ENCODE measurements at places on chromosomes 12 and 14.

DNA sequence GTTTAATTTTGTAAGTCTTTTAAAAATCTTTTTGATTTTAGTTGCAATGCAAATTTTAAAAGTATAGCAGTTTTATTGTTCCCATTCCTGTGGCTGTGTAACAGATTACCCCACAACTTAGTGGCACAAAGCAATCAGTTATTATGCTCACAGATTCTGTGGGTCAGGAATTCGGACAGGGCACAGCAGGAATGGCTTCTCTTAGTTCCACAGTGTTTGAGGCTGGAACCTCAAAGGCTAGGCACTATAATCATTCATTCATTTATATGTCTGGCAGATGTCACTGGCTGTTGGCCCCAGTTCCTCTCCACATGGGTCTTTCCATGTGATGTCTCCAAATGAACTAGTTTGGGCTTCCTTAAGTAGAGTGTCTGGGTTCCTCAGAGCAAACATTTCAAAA lies 193.3 kb downstream of the RAD51B start:
- DNase-seq, result no peak

- DNase-seq, result peak; percentile 95
Observed at GRCh38 chr12:109020796-109021380, at the start of gene SVOP. Gene SVOP, minus strand, starts transcription at chr12:109021068. Its CDS starts 200 bp downstream, at chr12:109020868.

- DNase-seq, result no peak
Observed at GRCh38 chr14:35242599-35243311, 49.4 kb upstream of the PSMA6 start.

GRCh38 chr12:18224745-18225144 lies 36.6 kb upstream of the PIK3C2G start:
- no peak for DNase-seq

DNA sequence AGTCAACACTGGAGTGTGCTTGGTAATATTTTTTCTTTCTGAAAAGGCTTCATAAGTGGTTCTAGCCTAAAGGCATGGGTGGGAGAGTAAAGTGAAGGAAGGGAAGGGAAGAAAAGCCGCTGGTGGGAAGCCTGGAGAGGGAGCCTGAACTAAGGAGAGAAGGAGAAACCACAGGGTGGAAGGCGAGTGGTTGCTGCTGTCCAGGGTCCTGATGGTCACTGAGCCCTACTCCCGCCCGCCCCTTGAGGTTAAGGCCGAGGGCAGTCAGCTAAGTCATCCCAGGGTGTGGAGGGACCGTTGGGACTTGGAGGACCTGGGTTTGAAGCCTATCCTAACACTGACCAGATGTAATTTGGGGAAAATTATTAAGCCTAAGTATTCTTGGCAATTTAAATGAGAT lies 189.1 kb downstream of the PIWIL1 start:
- peak; percentile 57 for DNase-seq

- no peak for DNase-seq
Observed at GRCh38 chr14:44388306-44388705, 118.8 kb downstream of the FSCB start.

DNA sequence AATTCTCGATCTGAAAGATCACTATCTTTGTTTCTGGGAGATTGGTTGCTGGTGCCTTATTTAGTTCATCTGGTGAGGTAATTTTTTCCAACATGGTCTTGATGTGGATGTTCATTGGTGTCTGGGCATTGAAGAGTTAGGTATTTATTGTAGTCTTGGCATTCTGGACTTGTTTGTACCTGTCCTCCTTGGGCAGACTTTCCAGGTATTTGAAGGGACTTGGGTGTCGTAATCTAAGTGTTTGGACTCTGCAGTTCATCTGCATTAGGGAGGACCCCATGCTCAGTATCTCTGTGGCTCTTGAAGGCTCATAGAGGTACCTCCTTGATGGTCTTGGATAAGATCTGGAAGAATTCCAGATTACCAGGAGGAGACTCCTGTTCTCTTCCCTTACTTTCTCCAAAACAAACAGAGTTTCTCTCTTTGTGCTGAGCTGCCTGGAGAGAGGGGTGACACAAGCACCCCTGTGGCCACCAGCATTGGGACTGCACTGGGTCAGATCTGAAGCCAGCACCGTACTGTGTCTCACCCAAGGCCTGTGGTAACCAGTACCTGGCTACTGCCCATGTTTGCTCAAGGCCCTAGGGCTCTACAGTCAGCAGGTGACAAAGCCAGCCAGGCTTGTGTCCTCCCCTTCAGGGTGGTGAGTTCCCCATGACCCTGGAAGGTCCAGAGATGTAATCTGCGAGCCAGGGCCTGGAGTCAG lies 5.3 kb downstream of the A2ML1 start:
- DNase-seq, result no peak

DNA sequence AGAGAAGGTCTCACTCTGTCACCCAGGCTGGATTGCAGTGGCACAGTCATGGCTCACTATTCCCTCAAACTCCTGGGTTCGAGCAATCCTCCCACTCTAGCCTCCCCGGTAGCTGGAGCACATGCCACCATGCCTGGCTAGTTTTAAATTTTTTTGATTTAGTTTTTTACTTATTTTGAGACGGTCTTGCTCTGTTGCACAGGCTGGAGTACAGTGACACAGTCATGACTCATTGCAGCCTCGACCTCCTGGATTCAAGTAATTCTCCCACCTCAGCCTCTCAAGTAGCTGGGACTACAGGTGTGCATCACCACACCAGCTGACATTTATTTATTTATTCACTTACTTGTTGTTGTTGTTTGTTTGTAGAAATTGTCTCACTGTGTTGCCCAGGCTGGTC lies 22.2 kb upstream of the DIP2B start:
- DNase-seq, result no peak

GRCh38 chr14:97802430-97803373 lies 1005.5 kb downstream of the VRK1 start:
- no peak for DNase-seq

DNA sequence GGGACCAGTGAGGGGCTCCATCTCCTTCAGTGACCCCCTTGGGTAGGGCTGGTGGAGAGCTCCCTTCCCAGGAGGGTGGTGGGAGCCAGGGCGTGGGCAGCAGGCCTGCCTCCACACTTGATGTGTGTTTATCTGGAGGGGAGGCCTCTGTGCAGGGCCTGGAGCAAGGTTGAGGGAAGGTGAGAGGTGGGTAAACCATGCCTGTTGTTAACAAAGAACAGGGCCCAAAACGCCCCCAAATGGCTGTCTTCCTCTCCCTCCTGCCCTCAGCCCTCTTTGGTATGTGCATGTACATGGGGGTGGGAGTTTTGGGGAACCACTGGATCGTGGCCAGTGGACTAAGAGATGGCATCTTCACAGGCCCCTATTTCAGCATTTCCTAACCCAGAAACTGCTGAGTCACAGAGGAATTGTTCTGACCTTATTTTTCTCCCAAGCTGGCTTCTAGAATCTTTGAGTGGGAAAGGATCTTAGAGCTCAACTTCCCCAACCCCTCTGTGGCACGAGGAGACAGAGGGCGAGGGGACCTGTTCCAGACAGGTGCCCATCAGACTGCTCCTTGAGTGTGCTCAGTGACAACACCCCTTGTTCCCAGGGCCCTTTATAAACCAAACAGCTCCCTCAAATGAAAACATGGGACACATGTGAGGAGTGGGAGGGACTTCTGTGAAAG lies 3.6 kb downstream of the SLC48A1 start:
- DNase-seq, result no peak

DNA sequence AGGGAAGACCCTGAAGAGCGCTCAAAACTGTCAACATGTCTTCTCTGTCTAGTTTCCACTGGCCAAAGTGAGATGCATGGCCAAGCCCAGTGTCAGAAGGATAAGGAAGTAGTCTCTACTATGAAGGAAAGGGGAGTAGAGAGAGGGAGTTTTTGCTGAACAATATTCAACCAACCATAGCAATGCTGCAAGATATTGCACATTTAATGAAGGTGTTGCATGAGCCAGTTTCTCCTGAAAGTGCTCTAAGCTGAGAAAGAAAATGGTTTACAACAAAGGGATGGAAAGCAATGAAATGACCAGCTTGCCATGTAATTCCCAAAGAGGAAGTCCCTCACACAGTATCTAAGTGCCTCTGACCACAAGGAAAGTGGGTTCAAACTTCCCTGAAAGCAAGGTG lies 40.0 kb upstream of the NID2 start:
- DNase-seq, result no peak

- DNase-seq, result no peak
Observed at GRCh38 chr12:15861404-15861803, 20.8 kb upstream of the STRAP start.

GRCh38 chr14:90355540-90356518 lies 24.1 kb upstream of the NRDE2 start:
- DNase-seq, result no peak

DNA sequence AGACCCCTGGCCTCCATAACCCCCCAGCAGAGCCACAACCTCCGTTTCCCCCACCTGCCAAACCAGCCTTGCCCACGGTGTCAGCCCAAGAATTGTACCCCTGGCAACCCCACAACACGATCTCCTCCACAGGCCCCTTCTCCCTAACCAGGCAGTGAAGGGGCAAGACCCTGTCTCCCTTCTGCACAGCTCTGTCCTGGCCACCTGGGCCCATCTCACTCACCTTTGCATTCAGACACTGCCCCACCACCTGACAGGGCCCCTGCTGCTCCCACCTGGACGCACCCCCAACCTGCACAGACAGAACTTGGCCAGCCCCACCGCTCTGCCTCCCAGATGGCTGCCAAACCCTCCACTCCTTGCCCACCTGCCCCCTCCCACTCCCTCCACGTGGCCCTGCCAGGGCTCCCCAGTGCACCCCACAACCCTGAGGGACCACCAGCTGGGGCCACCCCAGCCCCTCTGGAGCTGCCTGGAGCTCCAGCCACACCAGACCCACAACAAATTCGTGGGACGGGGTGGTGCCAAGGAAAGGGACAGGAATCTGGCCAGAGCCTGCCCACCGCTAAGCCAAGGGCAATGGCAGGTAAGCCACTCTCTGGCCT lies 11.8 kb downstream of the AHNAK2 start:
- DNase-seq, result no peak

DNA sequence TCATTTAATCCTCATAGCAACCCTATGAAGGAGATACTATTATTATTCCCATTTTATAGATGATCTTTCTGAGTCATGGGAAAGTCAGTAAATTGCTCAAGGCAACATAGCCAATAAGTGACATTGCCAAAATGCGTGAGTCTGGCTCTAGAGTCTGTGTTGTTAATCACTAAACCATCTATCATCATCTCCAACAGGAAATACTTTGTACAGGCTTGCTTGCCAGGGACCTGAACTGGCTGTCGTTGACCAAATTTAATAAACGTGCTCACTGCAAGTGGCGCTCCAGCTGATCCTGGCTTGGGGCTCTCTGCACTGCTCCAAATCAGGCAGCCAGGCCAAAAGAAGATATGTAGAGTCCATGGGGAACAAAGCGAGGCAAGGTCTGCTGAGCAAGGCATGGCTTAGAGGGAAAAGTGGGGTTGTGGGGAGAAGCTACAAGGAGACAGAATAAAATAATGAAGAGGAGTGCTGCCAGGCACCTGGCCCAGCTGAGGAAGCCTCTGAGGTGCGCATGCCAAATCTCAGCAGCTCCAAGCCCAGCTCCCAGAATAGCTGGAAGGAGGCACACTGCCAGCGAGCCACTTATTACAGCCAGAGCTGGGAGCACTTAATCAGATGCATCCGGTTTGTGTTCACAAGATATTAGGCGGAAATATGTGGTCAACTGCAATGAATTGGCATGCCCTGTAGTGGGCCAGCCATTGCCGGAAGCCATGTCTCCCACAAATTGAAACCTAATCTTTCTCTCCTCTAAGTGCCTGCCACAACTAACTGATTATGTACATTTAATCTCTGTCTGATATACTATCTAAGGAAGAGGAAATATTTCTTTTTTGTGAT lies 43.3 kb upstream of the PTPRO start:
- no peak for DNase-seq

- DNase-seq, result no peak
Observed at GRCh38 chr12:70535896-70536374, 101.3 kb downstream of the PTPRB start.

- DNase-seq, result no peak
Observed at GRCh38 chr12:7090222-7090998, 1.8 kb downstream of the C1R start.

- DNase-seq, result no peak
Observed at GRCh38 chr12:2488131-2488530, 306.6 kb upstream of the FKBP4 start.

DNA sequence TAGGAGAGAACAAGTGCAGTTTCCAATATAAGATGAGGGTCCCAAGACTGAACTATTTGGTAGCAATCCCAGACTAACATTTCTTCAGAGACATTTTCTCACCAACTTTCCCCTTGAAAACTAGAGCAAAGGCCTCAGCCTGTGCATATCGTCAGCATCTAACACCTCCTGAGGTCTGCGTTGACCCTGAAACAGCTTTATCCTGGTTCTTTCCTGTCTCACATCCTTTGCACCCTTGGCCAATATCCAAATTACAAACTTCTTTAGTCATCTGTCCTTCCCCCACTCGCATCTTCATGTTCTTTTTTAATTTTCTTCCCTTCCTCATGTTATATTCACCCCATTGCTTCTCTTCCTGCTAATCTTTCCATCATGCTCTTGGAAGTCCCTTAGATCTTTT lies 83.0 kb downstream of the FAR2 start:
- DNase-seq, result no peak

DNA sequence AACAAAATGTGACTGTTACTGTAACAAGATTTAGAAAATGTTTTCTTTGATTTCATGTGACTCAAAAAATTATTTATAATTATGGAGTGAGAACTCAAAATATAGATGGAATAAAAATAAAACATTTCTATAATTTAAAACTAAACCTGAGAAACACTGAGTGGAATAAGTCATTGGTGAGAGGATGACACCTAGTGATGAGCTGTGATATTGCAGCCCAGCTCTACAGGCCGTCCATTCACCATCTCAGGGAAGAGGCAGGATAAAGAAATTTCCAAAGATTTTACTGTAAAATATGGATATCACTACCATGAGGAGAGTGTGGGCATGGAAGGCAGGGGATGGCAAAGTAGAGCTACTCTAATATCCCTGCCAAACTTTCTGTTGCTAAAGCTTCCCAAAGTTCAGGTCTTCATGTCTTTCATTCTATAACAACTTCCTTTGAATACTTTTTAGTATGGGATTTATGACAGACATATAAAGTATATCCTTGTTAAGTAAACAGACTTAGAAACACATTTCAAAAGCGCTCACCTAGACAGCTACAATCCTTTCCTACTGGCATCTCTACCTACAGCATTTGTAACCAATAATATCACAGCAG lies 308.0 kb downstream of the ITPR2 start:
- DNase-seq, result no peak

DNA sequence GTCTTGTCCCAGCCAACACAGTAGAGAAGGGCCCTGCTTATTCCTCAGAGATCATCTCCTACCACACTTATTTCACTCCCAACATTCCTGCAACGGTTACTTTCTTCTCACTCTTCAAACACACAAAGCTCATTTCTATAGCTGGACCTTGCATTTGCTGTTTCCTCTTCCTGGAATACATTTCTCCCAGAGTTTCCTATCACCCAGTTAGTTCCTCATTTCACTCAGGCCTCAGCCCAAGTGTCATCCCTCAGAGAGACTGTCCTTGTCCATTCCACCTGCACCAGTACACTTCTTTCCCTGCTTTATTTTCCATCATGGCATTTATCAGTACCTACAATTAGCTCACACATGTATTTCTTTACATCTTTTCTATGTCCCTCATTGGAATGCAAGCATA lies 14.7 kb upstream of the STK38L start:
- DNase-seq, result no peak
